ENCODE measurements at places on chromosomes 13 and 19.
A peak's percentile ranks its signal among the peaks of the same experiment; 100 is the strongest.

GRCh38 chr13:106008540-106008939 lies 526.9 kb downstream of the EFNB2 start:
- DNase-seq = no peak

DNA sequence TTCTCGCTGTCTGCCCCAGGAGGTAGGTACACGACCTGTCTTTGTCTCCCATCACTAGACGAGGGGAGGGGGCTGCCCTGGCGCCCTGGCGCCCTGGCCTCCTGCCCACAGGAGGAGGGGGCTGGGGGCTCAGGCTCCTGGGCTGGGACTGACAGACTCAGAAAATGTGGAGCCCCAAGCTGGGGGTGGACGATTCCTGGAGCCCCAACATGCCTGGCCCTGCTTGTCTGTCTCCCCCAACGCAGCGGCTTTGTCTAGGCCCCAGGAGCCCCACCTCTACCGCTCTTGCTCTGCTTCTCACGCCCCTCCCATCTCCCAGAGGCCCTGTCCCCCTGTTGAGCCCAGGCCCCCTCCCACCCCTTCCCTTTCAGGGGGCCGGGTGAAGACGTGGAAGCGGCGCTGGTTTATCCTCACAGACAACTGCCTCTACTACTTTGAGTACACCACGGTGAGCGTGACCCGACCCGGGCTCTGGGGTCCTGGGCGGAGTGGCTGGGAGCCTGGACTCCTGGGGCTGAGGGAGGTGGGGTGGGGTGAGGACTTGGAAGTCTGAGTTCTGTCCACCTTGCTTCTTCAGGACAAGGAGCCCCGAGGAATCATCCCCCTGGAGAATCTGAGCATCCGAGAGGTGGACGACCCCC lies 8.6 kb downstream of the CYTH2 start:
- no peak for DNase-seq

DNA sequence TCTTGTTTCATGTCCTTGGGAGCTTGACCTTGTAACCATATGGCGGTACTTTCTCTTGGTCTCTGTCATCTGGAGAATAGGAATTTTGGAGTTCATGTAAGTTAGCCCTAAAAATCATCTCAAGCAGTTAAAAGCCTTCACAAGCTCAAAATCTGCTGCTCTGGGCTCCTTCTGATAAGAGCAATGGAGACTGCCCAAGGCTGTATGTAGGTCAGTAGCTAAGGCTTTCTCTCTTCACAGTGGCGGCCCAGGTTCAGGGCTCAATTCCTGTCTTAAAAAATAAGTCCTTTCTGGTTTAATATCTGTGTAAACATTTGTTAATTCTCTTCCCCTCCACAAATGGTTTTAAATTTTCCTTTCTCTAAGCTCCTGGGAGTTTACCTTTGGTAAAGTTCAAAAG lies 45.3 kb upstream of the ANKRD10 start:
- DNase-seq = no peak

GRCh38 chr19:55353803-55354697 lies 469 bp downstream of the COX6B2 start:
- DNase-seq = peak; percentile 81

DNA sequence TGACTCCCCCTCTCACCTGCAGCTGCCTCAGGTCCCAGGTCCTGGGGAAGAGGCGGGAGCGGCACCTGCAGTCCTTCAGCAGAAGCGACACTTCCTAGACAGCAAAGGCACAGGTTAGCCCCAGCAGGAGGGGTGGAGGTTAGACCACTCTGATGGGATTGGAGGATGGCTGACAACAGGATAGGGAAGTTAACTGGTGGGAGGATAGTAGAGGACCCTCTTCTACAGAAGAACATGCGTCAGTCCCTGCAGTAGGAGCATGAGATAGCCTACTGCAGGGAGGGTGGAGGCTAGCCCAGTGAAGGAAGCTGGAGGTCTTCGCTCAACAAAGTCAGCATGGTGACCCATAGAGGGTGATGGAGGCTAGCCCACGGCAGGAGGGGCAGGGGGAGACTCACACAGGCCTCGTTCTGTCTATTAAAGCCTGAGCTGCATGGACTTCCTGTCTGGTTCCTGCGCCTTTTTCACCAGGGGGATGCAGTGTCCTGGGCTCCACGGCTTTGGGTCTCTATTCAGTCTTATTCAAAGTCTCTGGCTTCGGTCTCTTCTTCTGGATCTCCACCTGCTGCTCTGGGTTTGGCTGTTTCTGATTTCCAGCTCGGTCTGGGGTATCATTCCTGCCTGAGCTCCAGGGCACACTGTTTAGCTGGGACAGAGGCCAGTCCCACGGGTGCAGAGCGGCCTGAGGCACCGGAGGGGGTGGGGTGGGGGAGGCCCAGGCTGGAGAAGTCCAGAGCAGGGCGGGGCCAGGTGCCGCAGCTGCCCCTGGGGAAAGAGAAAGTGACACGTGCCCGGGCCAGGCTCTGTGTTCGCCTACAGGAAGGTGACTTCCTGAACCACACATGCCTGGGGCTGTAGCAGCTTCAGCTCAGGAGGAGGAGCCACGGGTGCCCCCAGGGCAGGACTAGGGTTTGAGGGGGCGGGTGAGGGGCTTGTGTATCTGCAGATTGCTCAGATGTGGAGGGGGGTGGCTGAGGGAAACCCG lies 7.3 kb downstream of the IFNL3 start:
- peak; percentile 41 for DNase-seq

All from CD4-positive, alpha-beta T cell treated with Interleukin-10 for 1 hour (primary cell).